CD4-positive, alpha-beta T cell treated with Interleukin-15 for 1 hour (primary cell): ENCODE measurements at places on chromosomes 11 and 22.
A peak's percentile ranks its signal among the peaks of the same experiment; 100 is the strongest.

DNA sequence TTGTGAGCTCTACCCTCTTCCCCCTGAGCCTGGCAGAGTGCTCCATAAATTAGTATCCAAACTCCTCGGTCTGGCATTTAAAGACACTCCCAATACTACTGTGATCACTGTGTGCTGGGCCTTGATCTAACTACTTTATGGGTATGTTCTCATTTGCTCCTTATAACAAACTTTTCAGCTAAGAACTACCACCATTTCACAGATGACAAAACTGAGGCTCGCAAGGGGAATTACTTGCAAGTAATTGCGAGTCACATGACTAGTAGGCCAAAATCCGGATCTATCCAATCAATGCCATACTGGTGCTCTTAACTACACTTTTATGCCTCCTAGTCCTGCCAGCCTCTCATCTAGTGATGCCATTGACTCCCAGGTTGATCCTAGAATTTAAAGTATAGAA, 3.6 kb downstream of the THOC5 start:
- DNase-seq: no peak

DNA sequence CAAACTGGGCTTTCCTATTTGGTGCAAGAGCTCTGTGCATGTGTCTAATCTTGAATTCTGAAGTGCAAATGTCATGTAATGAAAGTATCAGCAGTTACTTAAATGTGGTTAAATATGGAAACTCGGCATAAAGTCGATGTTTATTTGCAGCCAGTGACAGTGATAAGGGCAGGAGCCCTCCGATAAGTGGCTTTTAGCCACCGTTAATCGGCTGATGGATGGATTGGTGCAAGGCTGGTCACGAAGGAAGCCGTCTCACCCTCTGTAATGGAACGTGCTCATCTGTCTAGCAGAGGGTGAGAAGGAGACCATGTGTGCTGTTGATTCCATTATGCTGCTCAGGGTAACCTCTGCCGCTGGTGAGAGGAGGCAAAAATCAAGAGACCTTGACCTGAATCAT, 121.8 kb upstream of the PAX6 start:
- no peak for DNase-seq

DNA sequence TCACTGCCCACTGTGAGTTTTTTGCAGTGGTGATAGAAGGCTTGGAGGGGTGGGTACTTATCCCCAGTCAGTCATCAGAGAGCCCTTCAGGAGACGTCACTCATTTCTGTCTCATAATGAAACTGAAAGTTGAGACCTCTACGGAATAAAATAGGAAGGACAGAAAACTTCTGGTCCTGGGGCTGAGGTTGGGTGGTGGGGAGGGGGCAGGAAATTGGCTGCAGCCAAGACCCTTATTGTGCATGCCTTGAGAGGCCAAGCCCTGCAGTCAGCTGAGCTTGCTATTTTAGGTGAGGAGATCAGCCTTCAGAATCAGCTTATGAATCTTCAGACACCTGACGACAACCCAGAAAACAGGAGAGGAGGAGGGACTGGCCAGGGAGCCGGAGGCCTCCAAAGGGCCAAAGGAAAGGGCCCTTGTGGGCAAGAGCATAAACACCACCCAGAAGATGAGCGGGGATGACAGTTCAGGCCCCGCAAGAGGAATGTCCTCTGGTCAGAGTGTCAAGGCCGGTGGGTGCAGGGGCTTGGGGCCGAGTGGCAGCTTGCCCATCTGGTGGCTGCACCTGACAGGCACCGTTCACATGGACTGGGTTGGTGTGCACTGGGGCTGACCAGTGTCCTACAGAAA, 17.9 kb upstream of the ADA2 start:
- peak; percentile 49 for DNase-seq

- peak; percentile 68 for DNase-seq
Observed at GRCh38 chr22:24175160-24175808, 6.0 kb upstream of the SUSD2 start.

DNA sequence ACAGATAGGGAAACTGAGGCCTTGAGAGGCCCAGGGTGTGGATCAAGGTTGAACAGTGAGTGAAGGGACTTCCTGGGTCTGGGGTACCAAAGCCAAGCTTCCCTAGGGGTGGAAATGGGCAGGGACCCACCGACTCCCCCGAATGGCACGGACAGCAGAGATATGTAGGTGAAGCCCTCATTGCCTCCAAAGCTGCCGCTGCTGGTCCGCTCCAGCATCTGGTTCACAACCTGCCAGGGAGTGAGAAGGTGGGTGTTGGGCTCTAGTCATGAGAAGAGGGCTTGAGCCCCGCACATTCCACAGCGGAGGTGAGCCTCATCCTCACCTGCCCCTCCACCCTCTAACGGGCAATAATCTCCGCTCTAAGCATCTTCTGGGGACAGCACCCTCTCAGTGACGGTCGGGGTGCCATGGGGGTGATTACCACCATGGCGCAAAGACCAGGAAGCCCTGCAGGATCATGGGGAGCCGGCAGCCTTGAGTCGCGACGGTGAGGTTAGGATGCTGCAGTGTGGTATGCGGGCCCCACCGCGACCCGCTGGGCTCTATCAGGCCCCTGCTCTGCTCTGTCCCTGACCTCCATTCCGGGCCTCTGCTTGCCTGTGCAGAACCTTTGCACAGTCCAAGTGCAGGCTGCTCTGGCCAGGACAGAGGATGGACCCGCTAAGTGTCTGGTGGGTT, 10.8 kb downstream of the ALDH3B2 start:
- DNase-seq: no peak

DNA sequence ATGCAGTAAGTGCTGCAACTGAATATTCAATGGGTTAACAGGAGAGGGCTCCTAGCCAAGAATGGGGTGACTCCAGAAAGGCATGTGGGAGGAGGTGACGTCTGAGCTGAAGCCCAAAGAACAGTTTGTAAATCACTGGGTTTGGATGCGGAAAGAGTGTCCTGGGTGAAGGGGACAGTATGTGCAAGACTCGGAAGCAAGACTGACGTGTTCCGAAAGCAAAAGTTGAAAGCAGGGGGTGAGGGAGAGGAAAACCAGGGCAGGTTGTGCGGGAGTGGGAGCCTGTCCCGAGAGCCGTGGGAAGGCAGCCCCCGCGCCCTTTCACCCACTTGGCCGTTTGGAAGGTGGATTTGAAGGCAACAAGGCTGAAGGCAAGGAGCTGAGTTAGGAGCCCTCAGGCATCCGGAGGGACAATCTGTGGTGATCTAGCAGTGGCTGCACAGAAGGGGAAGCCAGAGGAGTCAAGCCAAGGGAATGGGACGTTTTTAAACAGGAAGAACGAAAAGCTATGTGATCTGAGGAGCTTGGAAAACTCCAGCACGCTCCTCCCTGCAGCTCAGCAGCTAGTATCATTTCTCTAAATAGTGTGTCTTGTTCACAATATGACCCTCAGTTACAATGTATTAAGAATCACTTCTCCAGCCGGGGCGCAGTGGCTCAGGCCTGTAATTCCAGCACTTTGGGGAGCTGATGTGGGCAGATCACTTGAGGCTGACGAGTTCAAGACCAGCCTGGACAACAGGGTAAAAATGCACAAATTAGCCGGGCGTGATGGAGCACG, 7.7 kb downstream of the SLC25A18 start:
- DNase-seq: no peak

DNA sequence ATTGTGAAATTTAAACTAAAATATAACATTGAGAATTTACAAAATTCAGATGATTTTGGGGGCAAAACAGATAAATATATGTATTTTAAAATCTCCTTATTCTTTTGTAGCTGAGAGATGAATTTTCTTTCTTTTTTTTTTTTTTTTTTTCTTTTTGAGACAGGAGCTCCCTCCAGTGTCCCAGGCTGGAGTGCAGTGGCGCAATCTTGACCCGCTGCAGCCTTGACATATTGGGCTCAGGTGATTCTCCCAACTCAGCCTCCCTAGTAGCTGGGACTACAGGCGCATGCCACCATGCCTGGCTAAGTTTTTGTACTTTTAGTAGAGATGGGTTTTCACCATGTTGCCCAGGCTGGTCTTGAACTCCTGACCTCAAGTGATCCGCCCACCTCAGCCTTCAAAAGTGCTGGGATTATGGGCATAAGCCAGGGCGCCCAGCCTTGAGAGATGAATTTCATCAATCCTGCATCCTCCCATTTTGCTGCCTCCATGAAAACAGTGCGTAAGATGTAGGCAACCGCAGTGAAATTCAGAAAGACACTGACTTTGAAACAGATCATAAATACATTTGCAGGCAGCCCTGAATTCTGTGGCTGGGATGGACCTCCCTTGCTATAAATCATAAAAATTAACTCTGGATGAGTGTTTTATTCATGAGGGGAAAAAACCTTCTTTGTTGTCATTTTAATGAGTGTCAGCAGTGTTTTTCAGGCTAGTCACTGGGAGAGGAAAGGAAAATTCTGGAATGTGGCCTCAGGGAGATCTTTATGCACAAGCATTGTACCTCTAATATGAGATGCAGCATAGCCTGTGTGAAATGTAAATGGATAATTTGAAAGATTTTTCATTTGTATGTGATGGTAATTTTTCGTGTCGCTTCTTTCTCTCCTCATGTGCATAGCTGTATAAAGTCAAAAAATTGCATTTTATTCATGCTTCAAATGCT, 14.4 kb downstream of the ELMOD1 start:
- no peak for DNase-seq

DNA sequence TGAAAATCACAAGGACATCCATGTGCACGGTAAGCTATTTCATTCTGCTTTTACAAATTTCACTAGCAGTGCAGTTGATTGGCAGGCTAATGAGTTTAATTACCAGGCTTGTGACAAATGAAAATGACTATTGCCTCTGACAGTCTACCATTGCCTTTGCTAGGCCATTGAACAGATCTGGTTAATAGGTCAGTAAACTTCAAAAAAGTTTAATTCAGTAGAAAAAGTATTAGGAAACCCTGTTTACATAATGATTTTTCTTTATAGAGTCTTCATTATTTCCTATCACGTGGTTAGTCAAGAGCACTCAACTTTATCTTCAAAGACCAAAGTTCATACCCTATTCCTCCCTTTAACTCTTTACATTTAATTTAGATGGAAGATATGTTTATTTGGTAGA, 77.0 kb downstream of the PRMT3 start:
- no peak for DNase-seq

GRCh38 chr11:116525961-116526495, 246.8 kb downstream of the BUD13 start:
- DNase-seq: no peak

- no peak for DNase-seq
Observed at GRCh38 chr11:65538915-65539743, 14.2 kb downstream of the SCYL1 start.

- no peak for DNase-seq
Observed at GRCh38 chr11:80515097-80515496, 1074.3 kb upstream of the TENM4 start.

DNA sequence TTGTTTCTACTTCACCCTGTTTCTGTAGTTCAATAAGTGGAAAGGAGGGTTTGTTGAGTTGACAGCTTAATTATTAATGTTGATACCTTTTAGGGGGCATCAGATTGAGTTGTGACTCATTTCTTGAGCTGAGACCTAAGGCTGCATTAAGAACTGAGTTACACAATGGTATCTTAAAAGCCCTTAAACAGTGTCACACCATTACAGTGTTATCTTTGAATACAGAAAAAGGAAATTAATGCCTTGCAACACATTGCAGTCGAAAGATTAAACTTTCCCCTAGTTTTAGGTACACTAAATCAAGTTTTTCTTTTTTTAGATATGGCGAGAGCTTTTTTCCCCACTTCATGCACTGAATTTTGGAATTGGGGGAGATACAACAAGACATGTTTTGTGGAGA, 16.7 kb downstream of the PAFAH1B2 start:
- DNase-seq: no peak

- no peak for DNase-seq
Observed at GRCh38 chr11:133545199-133545803, 13.0 kb upstream of the OPCML start.
